ENCODE measurements at places on chromosomes 7 and 10. TPM values are rescaled to one million over a fixed set of nuclear protein-coding genes. Genes with fewer than 3 reads are reported as not detected.

RRP12 gene
- 16.9 TPM for total RNA-seq

TLX1 gene
- total RNA-seq, result not detected

HDAC9 gene
- total RNA-seq, result 3.3 TPM

NRP1 gene
- total RNA-seq, result 546 TPM

ADAP1 gene
- total RNA-seq, result 8.1 TPM

CNNM2 gene
- total RNA-seq, result 7.1 TPM

NRCAM gene
- total RNA-seq, result 0.28 TPM

UTF1 gene
- total RNA-seq, result not detected

GPR37 gene
- 0.23 TPM for total RNA-seq

LRMDA gene
- total RNA-seq, result 0.30 TPM

MAD1L1 gene
- total RNA-seq, result 44.9 TPM

NODAL gene
- total RNA-seq, result not detected

ABCB1 gene
- 0.05 TPM for total RNA-seq

PRKCQ gene
- total RNA-seq, result 0.55 TPM

FEZF1 gene
- not detected for total RNA-seq

ABCF2 gene
- total RNA-seq, result 71.6 TPM

FZD8 gene
- 25.2 TPM for total RNA-seq

CALML3 gene
- total RNA-seq, result not detected

PRR15 gene
- total RNA-seq, result 1.2 TPM

BICC1 gene
- total RNA-seq, result 21.9 TPM

TRIM74 gene
- total RNA-seq, result not detected

FAM25A gene
- not detected for total RNA-seq

COL17A1 gene
- total RNA-seq, result 0.30 TPM

DGKB gene
- total RNA-seq, result 0.59 TPM

UBTD1 gene
- total RNA-seq, result 34.0 TPM

ZNF467 gene
- 0.59 TPM for total RNA-seq

SUN3 gene
- total RNA-seq, result not detected

ANK3 gene
- 27.5 TPM for total RNA-seq

RAMP3 gene
- not detected for total RNA-seq

AKR1D1 gene
- not detected for total RNA-seq

CLDN4 gene
- total RNA-seq, result 0.89 TPM

DNMBP gene
- total RNA-seq, result 82.0 TPM

EPC1 gene
- total RNA-seq, result 14.8 TPM

CTTNBP2 gene
- total RNA-seq, result 0.78 TPM

PALD1 gene
- 0.14 TPM for total RNA-seq

PTPN20 gene
- total RNA-seq, result 0.59 TPM

NAT16 gene
- total RNA-seq, result not detected

SPDYE6 gene
- not detected for total RNA-seq

MOGAT3 gene
- not detected for total RNA-seq

AGFG2 gene
- 4.4 TPM for total RNA-seq

GSTO1 gene
- 158 TPM for total RNA-seq

SORCS1 gene
- not detected for total RNA-seq

ZNF316 gene
- 12.2 TPM for total RNA-seq

ZSWIM8 gene
- 59.4 TPM for total RNA-seq

SAMD8 gene
- total RNA-seq, result 49.0 TPM

FKBP6 gene
- not detected for total RNA-seq

BAMBI gene
- total RNA-seq, result 9.8 TPM

SLC26A3 gene
- not detected for total RNA-seq

UCN3 gene
- not detected for total RNA-seq

PMS2 gene
- total RNA-seq, result 20.8 TPM

CAV1 gene
- 57.0 TPM for total RNA-seq

ZNF117 gene
- 10.7 TPM for total RNA-seq

CALHM1 gene
- not detected for total RNA-seq

ABCB4 gene
- 0.30 TPM for total RNA-seq

SYT15 gene
- 0.59 TPM for total RNA-seq

SLC13A4 gene
- 0.05 TPM for total RNA-seq

KEL gene
- not detected for total RNA-seq

PDIA4 gene
- total RNA-seq, result 617 TPM

All from smooth muscle cell of the umbilical artery (primary cell).